CD4-positive, alpha-beta T cell treated with Interleukin-2 at 100 ng/mL for 4 hours (primary cell): ENCODE measurements at places on chromosomes 1 and 21.

GRCh38 chr1:229869687-229870086 lies 197.4 kb upstream of the GALNT2 start:
- DNase-seq, result no peak

DNA sequence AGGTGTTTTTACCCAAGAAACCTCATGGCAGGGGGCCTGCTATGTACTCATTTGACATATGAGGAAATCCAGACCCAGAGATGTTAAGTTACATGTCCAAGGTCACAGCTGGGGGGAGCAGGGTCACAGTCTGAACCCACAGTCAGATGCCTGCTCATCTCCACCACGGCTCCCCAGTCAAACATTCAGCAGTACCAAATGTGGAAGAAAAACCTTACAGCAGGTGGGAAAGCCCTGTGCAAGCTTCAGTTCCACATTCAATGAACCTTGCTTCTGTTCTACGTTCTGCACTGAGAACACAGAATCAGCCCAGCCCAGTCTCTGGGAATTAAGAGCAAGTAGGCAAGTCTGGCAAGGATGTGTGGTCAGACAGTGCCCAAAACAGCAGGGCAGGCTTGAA lies 35.2 kb downstream of the LRP8 start:
- DNase-seq, result no peak

DNA sequence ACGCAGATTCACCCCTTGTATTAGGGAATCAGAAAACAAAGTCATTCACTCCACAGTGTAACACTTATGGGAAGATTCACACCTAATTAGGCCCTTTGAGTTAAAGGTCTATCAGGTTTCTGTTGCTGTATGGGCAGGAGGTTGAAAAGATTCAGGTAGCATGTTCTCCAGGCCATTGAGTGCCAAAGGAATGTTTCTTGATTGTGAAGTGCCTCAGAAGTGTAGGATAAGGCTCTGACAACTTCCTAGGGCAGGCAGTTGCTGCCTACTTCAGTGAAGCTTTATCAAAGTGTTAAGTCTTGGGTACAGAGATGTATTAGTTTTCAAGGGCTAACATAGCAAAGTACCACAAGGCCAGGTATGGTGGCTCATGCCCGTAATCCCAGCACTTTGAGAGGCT lies 48.7 kb upstream of the RGS18 start:
- no peak for DNase-seq

- no peak for DNase-seq
Measured at GRCh38 chr1:244664353-244664752, 11.4 kb downstream of the DESI2 start.

DNA sequence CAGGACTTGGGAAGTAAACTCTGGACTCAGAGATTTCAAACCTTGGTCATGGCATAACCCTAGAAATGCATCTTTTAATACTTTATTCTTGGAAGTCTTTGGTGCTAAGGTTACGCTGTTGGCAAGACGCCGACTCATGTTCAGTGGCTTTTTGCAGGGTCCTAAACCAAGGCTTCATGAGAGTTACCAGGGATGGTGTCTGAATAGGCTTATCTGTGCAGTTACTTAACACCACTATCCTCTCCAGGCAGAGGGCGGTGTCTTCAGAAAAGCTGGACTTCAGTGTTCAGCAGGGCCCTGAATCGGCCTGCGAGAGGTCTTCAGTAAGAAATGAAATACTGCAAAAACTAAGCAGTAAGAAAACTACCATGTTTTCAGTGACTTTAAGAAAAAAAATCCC lies 58.3 kb downstream of the SIM2 start:
- no peak for DNase-seq
